ENCODE measurements at places on chromosomes 7 and 10. TPM values are rescaled to one million over a fixed set of nuclear protein-coding genes. Genes with fewer than 3 reads are reported as not detected.

ANKRD61 gene
- total RNA-seq = not detected

DNA sequence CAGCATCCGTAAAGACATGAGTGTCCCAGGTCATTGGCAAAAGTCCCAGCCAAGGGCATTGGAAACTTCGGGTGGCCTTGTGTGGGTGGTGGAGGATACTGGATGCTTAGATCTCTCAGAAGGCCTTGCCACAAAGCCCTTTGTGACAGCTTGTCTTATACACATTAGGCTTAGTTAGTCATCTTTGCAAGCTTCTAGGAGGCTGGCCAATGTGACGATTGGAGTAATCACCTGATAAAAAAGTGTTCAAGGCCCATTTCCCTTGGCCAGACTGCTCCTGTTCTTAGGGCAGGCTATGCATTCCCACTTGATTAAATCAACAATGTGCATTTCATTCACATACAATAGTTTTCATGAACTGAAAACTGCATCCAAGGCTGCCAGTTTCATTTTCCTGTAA lies 26.9 kb downstream of the NPS start:
- H3K27me3 ChIP-seq = no peaks in the 10 kb centered on the region
- peaks cover 13% of the 10 kb centered on the region for H3K4me1 ChIP-seq
- no peaks in the 10 kb centered on the region for H3K36me3 ChIP-seq
- no peak for DNase-seq

GRCh38 chr7:93298671-93299070 lies 66.5 kb downstream of the VPS50 start:
- no peak for DNase-seq
- H3K4me1 ChIP-seq = no peaks in the 10 kb centered on the region
- H3K27ac ChIP-seq = no peak overlapping the region

DNA sequence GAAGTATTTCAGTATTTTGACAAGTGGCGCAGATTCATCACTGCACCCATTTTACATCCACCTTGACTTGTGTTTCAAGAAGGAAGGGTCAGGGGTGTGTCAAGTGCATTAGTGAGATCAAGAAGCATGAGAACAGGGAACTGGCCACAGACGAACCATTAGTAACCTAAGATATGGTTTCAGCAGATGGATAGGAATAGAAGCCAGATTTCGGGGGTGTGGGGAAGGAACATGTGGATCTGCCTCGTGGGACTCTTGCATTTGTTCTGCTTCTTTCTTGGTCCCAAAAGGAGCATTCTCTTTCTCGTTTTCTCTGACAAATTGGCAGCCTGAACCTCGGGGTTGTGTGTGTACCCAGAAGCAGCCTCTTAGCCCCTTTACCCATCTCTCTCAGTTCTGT lies 9.6 kb downstream of the DENND2A start:
- no peaks in the 10 kb centered on the region for H3K36me3 ChIP-seq
- no peaks in the 10 kb centered on the region for H3K4me1 ChIP-seq
- no peaks in the 10 kb centered on the region for H3K27me3 ChIP-seq
- DNase-seq = no peak
- no peak overlapping the region for H3K4me3 ChIP-seq
- H3K27ac ChIP-seq = peak overlapping the region; percentile 62

GRCh38 chr7:77209479-77210139 lies 10.0 kb upstream of the FGL2 start:
- no peak overlapping the region for H3K27ac ChIP-seq
- H3K4me1 ChIP-seq = no peaks in the 10 kb centered on the region
- no peaks in the 10 kb centered on the region for H3K36me3 ChIP-seq
- no peaks in the 10 kb centered on the region for H3K27me3 ChIP-seq
- H3K4me3 ChIP-seq = no peak overlapping the region
- DNase-seq = no peak

SEPTIN7 gene
- 155 TPM for total RNA-seq

ICA1 gene
- total RNA-seq = 39.4 TPM

GRCh38 chr10:13100349-13101294 lies 659 bp downstream of the OPTN start:
- DNase-seq = no peak
- no peaks in the 10 kb centered on the region for H3K27me3 ChIP-seq
- no peaks in the 10 kb centered on the region for H3K36me3 ChIP-seq
- no peaks in the 10 kb centered on the region for H3K4me1 ChIP-seq
- peak overlapping the region; percentile 100 for H3K27ac ChIP-seq

NKX6-2 gene
- total RNA-seq = not detected

WEE2 gene
- total RNA-seq = not detected

MEOX2 gene
- total RNA-seq = 4.5 TPM
